ENCODE measurements at places on chromosomes 13 and 19.

GRCh38 chr13:35694549-35695447, 218.3 kb upstream of the MAB21L1 start:
- DNase-seq: no peak

GRCh38 chr13:94641409-94641941, 39.8 kb downstream of the GPR180 start:
- no peak for DNase-seq

DNA sequence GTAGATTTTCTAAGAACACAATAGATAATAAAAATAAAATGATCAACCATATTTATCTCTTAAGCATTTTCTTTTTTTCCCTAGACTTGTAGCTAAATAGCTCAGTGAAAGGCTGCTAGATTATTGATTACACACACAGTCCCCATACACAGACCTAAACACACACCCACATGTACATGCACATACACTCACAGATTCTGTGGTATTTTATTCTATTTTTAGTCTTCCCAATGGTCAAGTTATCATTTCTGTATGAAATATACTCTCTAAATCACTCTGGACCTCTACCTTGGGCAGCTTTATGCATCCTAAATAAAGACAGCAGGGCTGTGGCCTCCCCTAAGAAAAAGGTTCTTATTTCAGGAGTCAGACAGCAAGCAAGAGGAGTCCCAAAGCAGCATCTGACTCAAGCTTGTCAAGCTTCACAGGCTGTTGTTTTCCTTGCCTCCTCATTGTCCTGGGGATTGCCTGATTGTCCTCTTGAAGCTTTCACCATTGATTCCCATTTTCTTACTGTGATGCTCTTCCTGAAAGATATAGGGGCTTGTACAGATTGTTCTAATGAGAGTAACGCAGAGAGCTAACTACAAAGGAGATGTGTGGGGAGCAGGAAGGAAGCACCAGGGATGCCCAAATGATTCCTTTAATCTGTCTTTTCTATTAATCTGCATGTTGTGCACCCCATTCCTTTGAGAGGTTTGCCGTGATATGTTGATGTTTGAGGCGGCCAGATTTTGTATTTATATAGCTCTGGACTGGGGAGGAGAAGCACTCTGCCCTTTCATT, 986.5 kb downstream of the PCDH17 start:
- no peak for DNase-seq

DNA sequence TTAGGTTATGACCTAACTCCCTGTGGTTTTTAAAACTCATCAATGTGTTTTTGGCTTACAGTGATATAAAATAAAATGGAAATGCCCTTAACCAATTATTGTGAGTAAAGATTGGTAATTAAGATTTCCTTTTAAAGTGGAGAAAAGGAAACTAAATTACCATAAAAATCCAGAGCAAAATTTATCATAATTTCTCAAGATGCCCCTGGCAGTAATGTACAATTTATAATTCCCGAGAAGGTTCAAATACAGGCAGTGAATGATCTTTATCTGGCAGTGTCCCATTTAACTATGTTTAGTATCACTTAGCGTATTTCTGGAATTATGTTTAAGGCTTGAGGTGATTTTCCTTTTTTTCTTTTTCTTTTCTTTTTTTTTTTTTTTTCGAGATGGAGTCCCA, 61.5 kb downstream of the ESD start:
- DNase-seq: no peak

DNA sequence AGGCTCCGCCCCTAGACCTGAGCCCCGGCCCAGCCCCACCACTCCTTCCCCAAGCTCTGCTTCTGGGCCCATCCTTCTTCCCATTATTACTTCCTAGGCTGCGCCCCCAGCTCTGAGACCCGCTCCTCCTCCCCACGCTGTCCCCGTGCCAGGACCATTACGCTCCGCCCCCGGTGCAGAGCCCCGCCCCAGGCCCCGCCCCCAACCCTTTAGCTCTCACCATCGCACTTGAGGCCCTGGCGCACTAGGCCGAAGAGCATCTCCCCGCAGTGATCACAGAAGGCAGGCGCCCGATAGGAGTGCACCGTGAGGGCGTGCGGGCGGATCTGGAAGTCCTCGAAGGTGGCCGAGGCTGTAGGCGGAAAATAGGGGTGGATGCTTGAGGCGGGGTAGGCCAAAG, 6.2 kb downstream of the PRKD2 start:
- DNase-seq: no peak

- no peak for DNase-seq
These were observed 429.6 kb downstream of the RFC3 start for GRCh38 chr13:34247596-34247995.

- DNase-seq: no peak
These were observed 29.4 kb downstream of the AP1M1 start for GRCh38 chr19:16226878-16227836.

GRCh38 chr19:44824761-44825160, 15.9 kb downstream of the BCAM start:
- no peak for DNase-seq

DNA sequence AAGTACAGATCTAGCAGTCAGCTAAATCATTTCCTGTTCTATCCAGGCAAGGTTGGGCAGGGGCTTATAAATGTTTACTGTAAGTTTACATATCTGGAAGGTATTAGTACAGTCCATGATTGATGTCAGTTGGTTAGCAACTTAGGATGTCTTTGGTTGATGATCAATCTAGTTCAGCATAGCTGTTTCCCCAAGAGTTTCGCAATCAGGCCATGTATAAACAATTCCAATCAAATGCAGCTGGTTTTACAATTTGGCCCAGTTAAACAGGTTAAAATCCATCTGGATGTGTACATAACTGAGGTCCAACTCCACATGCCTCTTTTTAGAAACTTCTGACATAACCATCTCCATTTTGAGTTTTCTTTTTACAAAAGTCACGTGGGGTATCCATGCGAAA, 6.9 kb downstream of the ZNF221 start:
- no peak for DNase-seq

GRCh38 chr13:97310809-97311436, 88.8 kb downstream of the MBNL2 start:
- DNase-seq: no peak

DNA sequence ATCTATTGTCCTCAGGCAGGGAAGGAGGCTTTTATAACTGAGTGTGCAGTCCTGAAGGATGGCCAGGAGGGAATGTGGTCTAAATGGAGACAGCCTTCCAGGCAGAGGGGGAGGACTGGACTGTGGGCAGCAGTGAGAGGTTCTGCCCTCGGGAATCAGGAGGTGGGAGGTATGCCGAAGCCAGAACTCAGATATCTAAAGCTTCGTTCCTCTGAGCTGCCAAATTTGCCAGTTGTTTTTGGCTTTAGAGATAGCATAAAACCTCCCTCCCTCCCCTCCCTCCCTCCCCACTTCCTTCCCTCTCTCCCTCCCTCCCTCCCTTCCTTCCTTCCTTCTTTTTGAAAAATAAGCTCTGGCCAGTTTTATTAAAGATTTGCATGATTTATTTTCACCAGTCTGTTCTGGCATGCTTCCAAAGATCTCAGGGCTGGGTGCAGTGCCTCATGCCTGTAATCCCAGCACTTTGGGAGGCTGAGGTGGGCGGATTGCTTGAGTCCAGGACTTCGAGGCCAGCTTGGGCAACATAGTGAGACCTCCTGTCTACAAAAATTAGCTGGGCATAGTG, 2.4 kb downstream of the MEDAG start:
- no peak for DNase-seq

DNA sequence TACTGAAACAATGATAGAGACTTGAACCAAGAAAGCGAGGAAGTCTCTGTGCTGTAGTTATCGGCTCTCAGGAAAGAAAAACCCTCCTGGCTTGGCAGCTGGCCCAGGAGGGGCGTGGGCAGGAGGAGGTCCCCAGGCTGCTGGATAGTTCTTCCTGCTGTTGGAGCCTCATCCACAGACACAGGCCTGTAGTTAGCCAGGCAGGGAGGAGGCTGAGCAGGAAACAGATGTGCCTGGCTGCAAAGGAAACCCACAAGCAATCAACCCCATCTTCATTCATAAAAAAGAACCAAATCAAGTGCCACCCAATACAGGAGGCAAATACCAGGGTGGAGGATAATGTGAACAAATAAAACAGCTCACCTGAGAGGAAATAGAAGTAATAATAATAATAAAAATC, 86.2 kb downstream of the IRS2 start:
- no peak for DNase-seq

DNA sequence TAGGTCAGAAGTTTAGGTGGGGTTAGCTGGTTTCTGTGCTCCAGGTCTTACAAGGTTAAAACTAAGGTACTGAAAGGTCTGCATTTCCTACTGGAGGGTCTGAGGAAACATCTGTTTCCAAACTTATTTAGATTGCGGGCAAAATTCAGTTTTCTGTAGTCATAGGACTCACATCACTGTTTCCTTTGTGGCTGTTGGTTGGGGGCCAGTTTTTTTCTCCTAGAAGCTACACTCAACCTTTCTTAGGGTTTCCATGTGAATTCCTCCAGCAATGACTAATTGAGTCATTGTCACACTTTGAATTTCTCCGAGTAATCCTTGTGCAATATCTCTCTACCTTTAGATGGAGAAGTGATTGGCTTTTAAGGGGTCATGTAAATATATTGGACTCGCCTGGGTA, 773.4 kb upstream of the SLITRK1 start:
- DNase-seq: no peak

DNA sequence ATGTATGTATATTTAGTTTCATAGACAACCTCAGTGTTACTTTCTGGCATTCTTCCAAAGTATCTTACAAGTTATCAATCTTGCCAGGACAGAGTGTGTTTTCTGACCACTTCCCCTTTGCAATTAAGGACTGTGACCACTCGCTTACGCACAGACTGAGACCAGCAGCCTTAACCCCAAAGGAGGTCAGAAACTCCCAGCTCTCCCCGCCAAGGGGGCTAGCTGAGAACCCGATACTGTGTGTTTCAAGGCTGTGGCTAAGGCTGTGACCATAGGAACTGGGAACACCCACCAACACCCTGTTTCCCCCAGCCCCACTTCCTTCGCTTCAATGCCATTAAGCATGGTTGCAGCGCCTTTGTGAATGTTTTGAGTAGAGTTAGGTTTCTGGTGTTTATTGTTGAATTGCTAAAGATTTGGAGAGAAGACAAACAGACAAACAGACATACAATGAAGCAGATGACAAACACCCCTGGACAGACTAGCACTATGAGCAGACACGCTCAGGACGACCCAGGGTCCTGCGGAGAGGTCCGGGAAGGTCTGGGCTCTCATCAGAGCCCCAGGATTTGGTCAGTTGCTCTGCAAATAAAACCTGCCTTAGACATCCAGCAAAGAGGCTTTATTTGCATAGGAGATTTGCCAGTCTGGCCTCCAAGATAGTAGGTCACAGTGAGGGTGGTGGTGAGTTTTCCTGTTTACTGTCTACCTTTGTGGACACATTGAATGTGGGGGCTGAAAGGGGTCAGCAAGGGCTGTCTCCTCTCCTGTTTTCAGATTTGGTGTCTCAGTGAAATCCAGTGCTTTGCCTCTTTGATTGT, 25.0 kb upstream of the TNFSF11 start:
- DNase-seq: no peak

- no peak for DNase-seq
These were observed 27.0 kb downstream of the POMP start for GRCh38 chr13:28685892-28686291.

GRCh38 chr13:21139374-21139773, 37.0 kb downstream of the SKA3 start:
- DNase-seq: no peak

GRCh38 chr19:47343194-47343802, 5.8 kb upstream of the DHX34 start:
- no peak for DNase-seq

DNA sequence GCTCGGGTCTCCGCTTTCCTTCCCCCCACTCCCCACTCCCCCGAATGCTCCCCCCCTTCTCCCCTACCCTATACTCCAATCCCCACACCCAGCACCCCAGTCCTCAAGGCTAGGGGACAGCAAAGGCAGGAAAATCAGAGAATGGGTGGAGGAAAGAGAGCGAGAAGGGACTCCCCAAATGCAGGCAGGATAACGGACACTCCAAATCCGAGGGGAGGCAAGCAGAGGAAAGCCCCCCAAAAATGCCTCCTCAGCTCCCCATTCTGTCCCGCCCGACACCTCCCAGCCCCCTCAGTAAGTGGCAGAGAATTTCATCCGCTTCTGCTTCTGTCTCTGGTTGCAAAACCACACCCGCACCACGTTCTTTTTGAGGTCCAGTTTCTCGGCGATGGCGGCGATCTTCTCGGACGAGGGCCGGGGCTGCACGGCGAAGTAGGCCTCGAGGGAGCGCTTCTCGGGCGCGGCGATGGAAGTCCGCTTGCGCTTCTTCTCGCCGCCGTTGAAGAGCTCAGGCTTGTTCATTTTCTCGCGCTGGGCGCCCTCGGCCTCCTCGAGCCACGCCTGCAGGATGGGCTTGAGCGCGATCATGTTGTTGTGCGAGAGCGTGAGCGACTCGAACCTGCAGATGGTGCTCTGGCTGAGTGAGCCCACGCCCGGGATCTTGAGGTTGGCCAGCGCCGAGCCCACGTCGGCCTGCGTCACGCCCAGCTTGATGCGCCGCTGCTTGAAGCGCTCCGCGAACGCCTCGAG, 2.1 kb downstream of the POU4F1 start:
- DNase-seq: no peak

GRCh38 chr19:3881272-3882040, 971 bp downstream of the ATCAY start:
- DNase-seq: no peak

DNA sequence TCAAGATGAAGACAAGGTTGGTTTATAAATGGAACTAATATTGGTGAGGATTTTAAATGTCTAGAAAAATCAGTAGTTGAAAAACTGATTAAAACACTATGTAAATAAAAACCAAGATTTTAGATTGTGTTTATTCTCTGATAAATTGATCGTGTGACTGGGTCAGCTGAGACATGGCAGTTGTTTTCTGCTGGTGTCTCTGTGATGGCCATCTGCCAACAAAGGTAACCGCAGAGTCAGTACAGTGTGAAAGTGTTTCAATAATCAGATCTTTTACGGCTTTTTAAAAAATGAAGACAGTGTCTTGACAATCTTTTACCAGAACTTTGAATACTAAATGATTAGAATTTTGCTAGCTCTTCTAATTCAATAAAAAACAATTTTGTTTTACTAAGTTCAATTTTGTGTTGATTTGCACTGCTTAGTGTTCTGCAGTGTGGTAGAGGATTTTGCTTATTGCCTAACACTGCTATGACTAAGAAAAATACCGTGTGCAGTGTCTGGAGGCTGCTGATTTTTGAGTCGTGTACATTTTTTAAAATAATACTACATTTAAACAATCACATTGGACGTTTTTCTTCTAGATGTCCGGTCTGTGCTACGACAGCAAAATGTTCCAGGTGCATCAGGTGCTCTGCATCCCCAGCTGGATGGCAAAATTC, 32.7 kb upstream of the GPR183 start:
- no peak for DNase-seq

DNA sequence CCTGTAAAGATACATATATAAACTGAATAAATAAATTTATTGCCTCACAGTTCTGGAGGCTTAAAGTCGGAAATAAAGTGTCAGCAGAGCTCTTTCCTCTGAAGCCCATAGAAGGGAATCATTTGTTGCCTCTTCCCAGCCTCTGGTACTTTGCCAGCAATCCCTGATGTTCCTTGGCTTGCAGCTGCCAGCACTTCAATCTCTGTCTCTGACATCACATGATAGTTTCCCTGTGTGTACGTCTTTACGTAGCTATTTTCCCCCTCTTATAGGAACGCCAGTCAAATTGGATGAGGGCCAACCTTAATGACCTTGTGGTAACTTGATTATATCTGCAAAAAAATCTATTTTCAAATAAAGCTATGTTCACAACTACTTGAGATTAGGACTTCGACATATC, 250.9 kb downstream of the LIG4 start:
- DNase-seq: no peak
